ENCODE measurements at places on chromosomes 7 and 10.

GRCh38 chr7:155305231-155305904 lies 7.7 kb downstream of the INSIG1 start:
- DNase-seq = no peak

- no peak for DNase-seq
Observed at GRCh38 chr10:124612611-124613498, 131.3 kb downstream of the FAM53B start.

- no peak for DNase-seq
Observed at GRCh38 chr10:102085336-102085735, 20.2 kb downstream of the HPS6 start.

GRCh38 chr7:2981103-2981480 lies 62.6 kb downstream of the CARD11 start:
- DNase-seq = no peak

- no peak for DNase-seq
Observed at GRCh38 chr7:32147546-32148268, 77.5 kb upstream of the PDE1C start.

- DNase-seq = no peak
Observed at GRCh38 chr10:95374597-95375209, 83.9 kb upstream of the PDLIM1 start.

GRCh38 chr10:73110345-73110849 lies at the start of gene NUDT13:
TSS of gene NUDT13 (plus strand) at chr10:73110455. CDS start at chr10:73114366, 3,911 bp downstream.
- peak; percentile 5 for DNase-seq

- no peak for DNase-seq
Observed at GRCh38 chr7:34025600-34025999, 120.3 kb downstream of the BMPER start.

- DNase-seq = no peak
Observed at GRCh38 chr10:123991611-123992570, 100.3 kb upstream of the CPXM2 start.

DNA sequence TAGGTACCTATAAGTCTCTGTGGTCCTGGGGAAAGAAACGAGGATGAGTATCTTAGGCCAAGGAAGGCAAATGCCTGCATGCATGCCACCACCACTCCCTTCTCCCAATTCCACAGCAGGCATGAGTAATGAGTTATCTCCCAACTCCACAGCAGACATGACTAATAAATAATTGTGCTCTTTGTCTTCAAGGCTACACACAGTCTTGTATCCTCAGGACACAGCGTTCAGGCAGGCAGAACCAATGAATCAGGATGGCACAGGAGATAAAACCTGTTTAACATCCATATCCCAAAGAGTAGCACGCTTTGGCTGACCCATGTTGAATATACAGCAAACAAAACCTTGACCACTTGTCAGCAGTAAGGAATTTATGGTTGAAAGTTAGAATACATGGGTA lies 229.7 kb upstream of the NFE2L3 start:
- no peak for DNase-seq

DNA sequence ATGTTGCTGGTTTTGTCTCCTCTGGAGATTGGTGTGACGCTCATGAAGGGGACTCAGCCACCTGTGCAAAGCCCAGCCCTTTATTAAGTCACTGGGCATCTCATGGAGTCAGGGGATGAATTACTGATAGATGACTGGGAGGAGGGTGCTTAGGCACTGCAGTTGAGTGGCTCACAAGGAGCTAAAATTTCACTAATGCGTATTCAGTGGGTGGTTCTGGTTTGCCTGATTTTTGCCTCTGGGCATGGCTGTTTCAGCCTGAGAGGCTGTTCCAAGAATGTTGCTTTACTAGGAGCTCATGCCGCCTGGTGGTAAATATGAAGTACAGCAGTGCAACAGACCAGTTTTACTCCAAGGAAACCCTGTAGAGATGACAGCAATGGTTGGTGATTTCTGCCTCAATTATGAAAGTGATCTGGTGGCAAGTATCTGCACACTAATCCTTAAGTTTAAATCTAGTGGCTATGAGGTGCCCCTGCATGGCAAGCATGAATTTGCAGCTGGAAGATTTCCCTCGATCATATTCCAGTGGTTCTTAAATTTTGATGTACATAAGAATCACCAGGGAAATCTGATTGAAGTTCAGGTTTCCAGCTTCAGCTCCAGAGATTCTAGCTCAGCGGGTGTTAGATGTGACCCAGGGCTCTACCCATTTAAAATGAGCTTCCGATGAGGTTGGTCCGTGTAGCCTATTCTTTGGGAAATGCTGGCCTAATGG lies 19.9 kb downstream of the ACTA2 start:
- peak; percentile 10 for DNase-seq

DNA sequence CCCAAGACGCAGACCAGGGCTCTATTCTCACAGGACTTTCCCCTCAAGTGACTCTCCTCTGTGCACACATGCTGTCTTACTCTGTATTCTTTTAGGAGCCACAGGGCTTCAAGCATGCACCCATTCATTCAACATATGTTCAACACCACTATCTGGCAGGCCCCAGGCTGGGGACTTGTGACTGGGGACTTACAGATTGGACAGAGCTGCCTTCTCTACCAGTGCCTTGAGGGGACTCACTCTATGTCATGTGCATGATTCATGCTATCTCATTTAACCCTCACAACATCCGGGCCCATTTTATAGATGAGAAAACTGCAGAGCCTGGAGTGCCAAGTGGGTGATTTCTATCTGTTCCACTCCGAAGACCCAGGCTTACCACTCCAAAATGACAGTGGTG lies 34.3 kb downstream of the MYL10 start:
- DNase-seq = no peak
